Stimulated activated naive CD4-positive, alpha-beta T cell treated with Interleukin-2 at 50 U/mL for 16 hours (primary cell): ENCODE measurements at places on chromosomes 5 and 9.

- DNase-seq, result no peak
Measured at GRCh38 chr9:136175616-136176197, 29.2 kb downstream of the LHX3 start.

GRCh38 chr5:95620030-95620869 lies at the start of gene GPR150:
Gene GPR150, plus strand, starts transcription at chr5:95620087. Its CDS starts 189 bp downstream, at chr5:95620276.
- peak; percentile 60 for DNase-seq

DNA sequence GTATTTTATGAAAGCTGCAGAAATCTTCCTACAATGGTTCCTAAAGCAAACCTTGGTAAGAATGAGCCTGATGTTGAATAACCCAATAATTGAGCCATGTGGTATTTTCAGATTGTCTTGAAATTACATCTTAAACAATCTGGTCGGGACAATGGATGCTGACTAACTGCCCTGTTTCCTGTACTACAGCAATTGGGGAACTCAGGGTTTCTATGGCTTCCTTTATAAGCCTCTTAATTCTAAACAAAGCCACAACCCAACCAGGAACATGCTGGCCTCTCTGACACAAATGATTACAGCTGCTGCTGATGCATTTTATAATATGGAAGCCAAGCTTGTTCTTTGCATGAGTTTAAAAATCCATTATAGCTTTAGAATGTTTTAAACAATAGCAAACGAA lies 30.2 kb downstream of the PTPN3 start:
- DNase-seq, result no peak

- DNase-seq, result no peak
Measured at GRCh38 chr5:140546851-140547507, 483 bp upstream of the EIF4EBP3 start.

DNA sequence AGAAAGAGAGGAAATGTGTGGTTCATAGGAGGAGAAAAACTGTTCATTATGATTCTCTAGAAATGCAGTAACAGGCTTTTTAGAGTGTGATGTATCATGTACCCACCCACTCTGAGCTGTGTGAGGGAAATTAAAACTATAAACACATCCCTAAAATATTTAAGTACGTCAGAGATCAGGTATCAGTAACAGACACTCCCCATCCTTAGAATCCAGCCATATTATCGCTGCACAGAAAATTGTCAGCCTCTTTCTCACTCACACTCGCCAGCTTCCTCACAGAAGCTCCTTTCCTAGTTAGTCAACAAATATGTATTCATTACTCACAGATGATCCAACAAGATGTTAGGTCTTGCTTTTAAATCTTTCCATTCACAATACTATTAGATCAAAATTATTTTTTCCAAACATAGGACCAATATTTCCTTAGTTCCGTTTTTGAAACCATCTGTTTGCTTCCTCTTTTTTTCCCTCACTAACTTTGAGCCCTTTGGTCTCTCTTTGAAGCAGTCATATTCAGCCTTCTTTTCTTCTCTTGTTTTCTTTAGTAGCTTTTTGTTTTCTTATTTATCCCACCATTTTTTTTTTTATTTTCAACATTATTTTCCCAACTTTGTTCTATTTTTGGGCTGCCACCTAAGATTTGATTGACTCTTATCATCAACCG lies 13.6 kb upstream of the MAST4 start:
- DNase-seq, result no peak

DNA sequence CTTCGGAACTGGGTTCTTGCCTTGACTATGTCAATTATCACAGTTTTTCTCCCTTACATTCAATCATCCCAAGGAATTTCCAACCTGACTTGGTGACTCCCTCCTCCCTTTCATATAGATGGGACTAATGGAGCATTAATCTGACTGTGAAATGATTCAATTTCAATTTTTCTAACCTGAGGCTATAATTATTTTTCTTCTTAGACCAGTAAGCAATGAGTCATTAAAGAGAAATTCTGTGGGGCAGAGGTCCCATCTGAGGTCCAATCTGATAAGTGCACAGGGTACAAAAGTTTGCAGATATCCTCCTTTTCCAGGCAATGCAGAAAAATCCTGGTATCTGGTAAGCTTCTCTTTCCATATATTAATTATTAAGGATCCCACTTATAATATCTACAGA lies 18.9 kb downstream of the PDE4D start:
- DNase-seq, result no peak

- no peak for DNase-seq
Measured at GRCh38 chr9:69831611-69832010, 11.0 kb downstream of the CFAP95 start.

GRCh38 chr9:109315480-109316206 lies 5.2 kb downstream of the EPB41L4B start:
- no peak for DNase-seq

GRCh38 chr9:1490341-1491232 lies 440.4 kb downstream of the DMRT2 start:
- DNase-seq, result no peak

- DNase-seq, result no peak
Measured at GRCh38 chr5:41519801-41520200, 9.4 kb upstream of the PLCXD3 start.

DNA sequence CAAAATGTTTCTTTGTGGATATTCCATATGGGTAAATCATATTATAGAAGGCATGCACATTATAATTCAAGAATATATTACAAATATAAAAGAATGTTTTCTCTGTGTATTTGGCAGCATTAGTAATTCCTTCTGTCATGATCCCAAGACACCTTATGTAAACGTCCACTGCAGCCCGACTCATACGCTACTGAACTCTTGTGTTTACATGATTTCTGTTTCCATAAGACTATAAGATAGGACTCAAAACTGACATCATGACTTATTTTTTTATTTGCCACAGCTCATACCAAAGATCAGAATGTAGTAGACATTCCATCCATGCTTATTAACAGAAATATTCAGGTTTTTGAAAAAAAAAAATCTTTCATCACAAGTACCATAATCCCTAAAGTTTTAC lies 234.1 kb downstream of the AP3B1 start:
- no peak for DNase-seq

DNA sequence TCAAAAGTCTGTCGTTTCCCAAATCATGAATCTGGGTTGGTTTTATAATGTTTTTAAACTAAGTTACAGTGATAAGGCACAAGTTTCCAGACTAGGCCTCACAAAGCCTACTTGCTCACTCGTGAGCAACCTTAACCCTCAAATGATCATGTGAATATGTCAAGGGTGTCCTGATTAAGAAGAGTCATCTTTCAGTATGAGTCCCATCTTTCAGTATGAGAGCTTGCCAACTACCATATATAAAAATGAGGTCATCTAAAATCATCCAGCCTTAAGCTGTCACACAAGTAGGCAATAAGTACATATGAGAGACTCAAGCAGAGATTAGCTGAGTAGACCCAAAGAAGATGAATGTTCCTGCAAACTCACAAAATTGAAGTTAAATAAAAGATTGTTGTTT lies 668.4 kb upstream of the FAM174A start:
- no peak for DNase-seq

GRCh38 chr9:4721736-4722135 lies 19.3 kb downstream of the AK3 start:
- no peak for DNase-seq

- no peak for DNase-seq
Measured at GRCh38 chr5:4142842-4143241, 547.2 kb downstream of the IRX1 start.

DNA sequence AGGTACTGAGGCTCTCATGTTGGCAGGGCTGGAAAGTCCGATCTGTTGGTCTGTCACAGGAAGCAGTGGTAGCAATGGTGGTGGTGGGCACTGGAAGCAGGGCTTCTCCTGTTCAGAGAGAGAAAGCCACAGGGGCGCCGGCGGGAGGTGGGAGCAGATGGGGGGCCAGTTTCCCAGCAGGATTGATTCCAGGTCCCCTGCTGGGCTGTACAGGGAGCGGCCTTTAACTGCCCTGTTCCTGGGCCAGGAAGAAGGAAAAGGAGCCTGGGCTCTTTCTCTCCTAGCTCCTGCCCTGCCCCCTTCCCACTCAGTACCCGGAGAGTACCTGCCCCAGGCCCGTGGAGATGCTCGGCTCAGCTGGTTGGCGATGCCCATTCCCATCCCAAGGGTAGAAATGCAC lies 2.6 kb upstream of the DAB2IP start:
- no peak for DNase-seq

- DNase-seq, result no peak
Measured at GRCh38 chr9:113363336-113363735, 13.4 kb downstream of the HDHD3 start.

DNA sequence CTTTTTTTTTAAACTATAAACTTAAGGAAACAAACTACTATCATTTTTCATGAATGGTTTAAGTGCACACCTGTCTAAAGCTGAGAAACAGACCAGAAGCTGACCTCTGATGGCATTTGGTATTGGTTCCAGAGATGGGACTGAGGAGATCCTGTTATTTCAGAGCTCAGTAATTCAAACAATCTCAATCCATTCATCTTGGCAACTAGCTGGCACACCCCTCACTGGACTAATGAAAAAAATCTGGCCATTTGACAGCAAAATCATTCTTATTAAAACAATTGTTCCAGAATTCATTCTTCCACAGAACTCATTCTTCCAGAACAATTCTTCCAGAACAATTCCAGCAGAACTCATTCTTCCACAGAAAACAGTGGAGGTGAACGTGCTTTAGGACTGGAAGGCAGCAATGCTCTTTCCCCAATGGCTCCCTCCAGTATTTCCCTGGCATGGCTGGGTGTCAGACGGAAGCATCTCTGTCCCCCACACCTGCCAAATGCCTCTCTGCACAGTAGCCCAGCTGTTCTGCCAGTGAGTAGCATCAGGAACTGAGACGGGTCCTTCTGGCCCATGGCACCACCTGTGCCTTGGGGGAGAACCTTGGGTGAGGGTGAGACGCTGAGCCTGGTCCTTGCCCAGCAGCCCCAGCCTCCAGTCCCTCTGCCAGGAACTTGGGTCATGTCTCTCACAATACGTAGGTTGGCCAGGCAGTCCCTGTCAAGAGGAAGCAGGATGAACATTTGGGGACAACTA lies 87.5 kb upstream of the EQTN start:
- DNase-seq, result no peak

DNA sequence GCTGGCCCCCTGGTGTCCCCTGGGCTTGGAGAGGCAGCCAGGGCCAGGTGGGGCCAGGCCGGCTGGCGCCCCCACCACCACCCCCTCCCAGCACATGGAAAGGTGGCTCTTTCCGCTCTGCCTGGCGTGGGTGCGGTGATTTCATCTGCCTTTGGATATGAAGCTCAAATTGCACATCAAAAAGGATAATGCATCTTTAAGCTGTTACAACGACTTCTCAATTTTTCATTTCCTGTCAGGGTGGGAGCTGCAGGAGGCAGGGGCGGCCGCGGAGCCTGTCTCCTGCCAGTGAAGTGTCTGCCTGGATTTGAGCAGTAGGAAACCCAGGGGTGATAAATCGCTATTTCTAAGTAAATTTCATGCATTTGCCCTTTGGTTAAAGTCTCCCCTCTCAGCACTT lies 169.2 kb upstream of the MVB12B start:
- DNase-seq, result no peak

GRCh38 chr5:179138568-179138925 lies 78.4 kb downstream of the ZNF354C start:
- no peak for DNase-seq

- no peak for DNase-seq
Measured at GRCh38 chr9:130051855-130052254, 1.9 kb upstream of the GPR107 start.

GRCh38 chr9:128643519-128644300 lies 12.9 kb downstream of the DYNC2I2 start:
- no peak for DNase-seq

DNA sequence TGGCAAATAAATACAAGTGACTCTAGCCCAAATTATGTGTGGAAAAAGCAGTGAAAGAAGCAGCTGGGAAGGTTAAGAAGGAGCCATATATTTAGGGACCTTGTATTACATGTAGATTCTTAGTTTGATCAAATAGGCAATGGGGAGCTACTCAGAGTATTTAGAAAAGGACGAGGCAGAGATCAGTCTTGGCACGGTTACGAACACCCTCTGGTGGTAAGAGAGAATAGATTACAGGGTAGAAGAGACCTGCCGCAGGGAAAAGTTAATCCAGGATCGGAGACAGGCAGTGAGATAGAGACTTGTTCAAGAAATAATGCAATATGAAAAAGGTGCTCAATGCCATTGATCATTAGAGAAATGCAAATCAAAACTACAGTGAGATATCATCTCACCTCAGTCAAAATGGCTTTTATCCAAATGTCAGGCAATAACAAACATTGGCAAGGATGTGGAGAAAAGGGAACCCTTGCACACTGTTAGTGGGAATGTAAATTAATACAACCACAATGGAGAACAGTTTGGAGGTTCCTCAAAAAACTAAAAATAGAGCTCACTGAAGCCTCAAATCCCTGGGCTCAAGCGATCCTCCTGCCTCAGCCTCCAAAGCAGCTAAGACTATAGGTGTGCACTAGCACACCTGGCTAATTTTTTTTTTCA lies 12.0 kb downstream of the INIP start:
- no peak for DNase-seq

DNA sequence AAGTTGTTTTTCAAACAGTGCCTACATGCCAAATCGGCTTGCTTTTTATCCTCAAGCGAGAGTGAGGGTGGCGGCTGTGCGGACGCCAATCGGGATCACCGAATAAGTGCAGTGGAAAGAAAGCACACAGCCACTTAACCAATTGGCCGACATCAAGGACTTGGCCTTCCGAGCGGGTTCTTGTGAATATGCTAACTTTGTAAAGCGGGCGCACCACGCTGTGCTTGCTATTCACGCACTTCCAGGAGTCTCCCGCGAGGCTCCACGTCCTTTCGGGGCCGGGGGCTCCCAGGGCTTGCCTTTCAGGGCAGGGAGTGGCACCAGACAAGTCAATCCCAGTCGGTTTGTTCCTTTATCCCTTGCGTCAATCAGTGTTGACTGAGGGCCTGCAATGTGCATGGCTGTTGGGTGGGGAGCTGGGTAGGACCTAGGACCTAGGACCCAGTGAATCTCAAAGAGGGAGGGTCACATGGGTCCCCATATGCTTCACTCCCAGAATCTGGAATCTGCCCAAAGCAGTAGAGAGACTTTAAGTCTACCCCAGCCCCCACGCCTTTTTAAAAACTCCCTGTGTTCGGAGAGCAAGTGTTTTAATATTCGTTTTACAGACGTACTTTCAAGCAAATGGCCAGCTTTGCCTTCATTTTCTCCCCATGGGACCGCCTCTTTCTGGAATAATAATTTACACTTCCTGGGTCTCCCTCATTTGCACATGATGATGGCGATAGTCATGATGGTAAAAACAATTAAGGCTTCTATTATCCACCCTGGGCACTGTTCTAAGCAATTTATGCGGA lies 2.0 kb upstream of the GCNT4 start:
- DNase-seq, result no peak

GRCh38 chr5:174222891-174223290 lies 177.4 kb downstream of the NSG2 start:
- no peak for DNase-seq

GRCh38 chr5:31987985-31988710 lies 186.0 kb downstream of the GOLPH3 start:
- DNase-seq, result no peak

- DNase-seq, result peak; percentile 58
Measured at GRCh38 chr9:99824378-99825171, 2.9 kb downstream of the NR4A3 start.

- DNase-seq, result no peak
Measured at GRCh38 chr5:176661676-176662075, 14.4 kb downstream of the TSPAN17 start.
